Fibroblast of lung (primary cell): ENCODE measurements at places on chromosomes 3 and 15. TPM values are rescaled to one million over a fixed set of nuclear protein-coding genes. Genes with fewer than 3 reads are reported as not detected.

LTK gene
- under 0.01 and 0.99 TPM in 2 replicates for total RNA-seq

GRCh38 chr15:31843426-31844055, 186.8 kb upstream of the CHRNA7 start:
- no peaks in the 10 kb centered on the region for H3K36me3 ChIP-seq
- no peak for DNase-seq
- H3K27ac ChIP-seq: no peak overlapping the region
- no peak overlapping the region for H3K4me3 ChIP-seq

EIF4E3 gene
- total RNA-seq: 1.8 and 2.6 TPM in 2 replicates

- H3K27me3 ChIP-seq: no peaks in the 10 kb centered on the region
- no peaks in the 10 kb centered on the region for H3K36me3 ChIP-seq
- no peak overlapping the region for H3K27ac ChIP-seq
- H3K4me1 ChIP-seq: peaks cover 3% of the 10 kb centered on the region
- DNase-seq: no peak
- no peak overlapping the region for H3K4me3 ChIP-seq
These were observed 126.1 kb downstream of the AQP9 start for GRCh38 chr15:58264053-58264971.

DNA sequence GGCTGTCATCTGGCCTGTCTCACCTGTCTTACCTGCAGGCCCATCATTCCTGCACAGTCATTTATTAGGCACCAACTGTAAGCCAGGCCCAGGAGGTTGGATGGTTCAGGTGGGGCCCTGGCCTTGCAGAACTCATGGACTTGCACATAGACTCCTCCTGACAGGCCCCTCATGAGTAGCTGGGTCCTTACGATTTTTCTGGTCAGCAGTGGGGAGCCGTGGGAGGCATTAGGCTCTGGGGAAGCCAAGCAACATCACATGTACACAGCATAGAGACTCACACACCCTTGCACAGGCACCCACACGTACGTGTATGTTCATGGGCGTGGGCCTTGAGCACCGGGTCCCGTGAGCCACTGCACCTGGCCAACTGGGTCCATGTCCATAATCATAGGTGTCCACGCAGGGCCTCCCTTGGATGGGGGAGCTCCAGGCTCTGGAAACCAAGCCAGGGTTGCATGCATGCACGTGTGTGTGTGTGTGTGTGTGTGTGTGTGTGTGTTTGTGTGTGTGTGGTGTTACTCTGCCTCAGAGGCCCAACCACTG, 20.3 kb downstream of the CISH start:
- H3K27ac ChIP-seq: no peak overlapping the region
- H3K36me3 ChIP-seq: no peaks in the 10 kb centered on the region
- no peaks in the 10 kb centered on the region for H3K4me1 ChIP-seq
- no peaks in the 10 kb centered on the region for H3K27me3 ChIP-seq

GRCh38 chr3:63687278-63688225, 35.1 kb downstream of the SNTN start:
- H3K4me3 ChIP-seq: no peak overlapping the region
- no peaks in the 10 kb centered on the region for H3K27me3 ChIP-seq
- DNase-seq: peak; percentile 19

DNA sequence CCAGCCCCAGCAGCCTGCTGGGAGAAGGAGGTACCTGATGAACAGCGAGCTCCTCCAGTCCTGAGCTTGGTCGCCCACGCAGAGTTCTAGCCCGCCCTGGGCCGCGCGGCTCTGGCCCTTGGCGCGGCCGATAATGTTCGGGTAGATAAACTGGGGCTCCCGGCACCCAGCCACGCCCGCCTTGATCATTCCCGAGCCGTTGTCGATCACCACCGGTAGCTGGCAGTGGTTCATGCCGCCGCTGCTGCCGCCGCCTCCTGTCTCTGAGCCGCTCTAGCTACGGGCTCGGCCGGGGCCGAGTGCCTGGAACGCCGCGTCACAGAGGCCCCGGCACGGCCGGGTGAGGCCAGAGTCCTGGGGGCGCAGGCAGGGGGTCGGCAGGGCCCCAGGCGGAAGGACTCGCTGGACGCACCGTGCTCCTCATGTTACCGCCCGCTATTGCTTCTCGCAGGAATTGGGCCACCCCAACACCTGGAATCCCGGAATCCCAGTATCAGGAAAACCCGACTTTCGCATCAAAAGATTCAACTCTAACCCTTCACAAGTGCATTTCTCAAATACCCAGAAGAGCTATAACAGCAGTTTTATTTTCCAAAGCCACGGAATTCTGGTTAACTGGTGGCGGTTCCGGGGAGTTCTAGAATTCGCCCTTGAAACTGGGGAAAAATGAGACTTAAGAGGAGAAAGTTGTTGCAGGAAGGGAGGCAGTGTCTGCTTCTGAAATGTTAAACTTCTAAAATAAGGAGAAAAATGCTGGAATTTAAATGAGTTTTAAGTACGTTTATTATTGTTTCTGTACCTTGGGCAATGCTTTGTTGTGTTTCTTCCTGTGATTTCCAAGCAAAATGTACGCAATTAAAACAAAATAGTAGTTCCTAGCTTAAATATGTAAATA, at the start of gene ACTRT3:
TSS of gene ACTRT3 (minus strand) at position 275 of the 895 bp plus-strand sequence. CDS start at position 234, 41 bp downstream.
- H3K27me3 ChIP-seq: no peaks in the 10 kb centered on the region
- H3K36me3 ChIP-seq: no peaks in the 10 kb centered on the region
- peak within 1 kb of the TSS; percentile 56 for H3K27ac ChIP-seq
- H3K4me1 ChIP-seq: peaks cover 5% of the 10 kb centered on the region

DNA sequence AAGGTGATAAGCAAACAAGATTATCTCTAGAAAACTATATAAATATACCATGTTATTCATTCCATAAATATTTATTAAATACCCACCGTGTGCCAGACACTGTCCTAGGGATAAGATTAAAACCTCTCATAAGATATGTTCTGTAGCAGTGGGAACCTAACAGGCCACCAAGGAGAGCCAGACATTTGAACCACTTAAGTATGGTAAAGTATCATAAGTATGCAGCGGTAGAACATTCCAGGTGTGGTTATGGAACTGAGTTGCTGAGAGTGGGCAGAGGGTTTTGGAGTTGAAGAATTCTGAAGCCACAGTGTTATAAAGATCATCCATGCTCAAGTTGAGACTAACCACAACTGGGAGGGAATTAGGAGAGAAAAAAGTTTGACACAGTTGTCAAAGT, 14.7 kb downstream of the FILIP1L start:
- DNase-seq: peak; percentile 91
- no peaks in the 10 kb centered on the region for H3K27me3 ChIP-seq
- peaks cover 5% of the 10 kb centered on the region for H3K4me1 ChIP-seq

CCR3 gene
- total RNA-seq: 0.17 and 0.26 TPM in 2 replicates

TMEM40 gene
- under 0.01 TPM in 1 of 2 replicates, not detected in the other for total RNA-seq

DNA sequence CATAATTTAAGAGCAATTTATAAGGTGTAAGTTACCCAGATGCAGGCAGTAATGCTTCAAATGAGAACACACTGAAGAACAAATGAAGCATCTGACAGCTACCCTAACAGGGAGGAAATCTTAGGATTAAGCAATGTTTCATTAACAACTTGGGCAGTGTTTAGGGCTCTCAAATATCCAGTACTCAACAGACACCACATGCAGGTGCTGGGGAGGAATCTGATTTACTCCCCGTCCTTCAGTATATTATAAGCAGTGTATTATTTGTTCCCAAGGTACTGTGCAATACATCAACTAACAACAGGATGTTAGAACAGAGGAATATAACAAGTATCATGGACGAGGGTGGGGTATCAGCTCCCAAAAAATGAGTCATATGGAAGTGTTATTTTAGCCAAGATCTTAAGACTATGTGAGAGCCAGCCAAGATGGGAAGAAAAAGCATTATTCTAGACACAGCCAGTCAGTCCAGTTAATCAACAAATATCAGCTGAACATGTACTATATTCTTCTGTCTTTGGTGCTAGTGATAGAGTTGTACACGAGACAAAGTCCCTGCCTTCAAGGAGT, 20.4 kb downstream of the BTBD1 start:
- peaks cover 2% of the 10 kb centered on the region for H3K36me3 ChIP-seq
- peak; percentile 78 for DNase-seq
- H3K4me3 ChIP-seq: no peak overlapping the region
- H3K4me1 ChIP-seq: peaks cover 3% of the 10 kb centered on the region
- no peak overlapping the region for H3K27ac ChIP-seq

DNA sequence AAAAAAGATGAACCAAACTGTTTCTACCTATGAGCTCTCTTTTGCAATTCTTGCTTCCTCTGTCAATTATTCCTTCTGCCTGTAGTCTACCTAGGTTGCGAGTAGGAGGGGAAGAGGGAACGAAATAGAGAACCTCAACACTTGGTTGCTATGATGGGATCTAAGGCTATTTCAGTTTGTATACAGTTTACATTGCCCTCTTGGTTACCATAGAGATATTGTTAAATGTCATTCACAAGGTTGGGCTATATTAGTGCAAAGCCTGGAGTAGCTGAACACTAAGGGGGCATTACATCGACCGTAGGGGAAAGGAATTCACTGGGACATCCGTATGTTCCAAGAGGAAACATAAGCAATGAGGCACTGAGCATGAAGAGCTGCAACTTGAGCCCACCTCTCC, 276.9 kb downstream of the GBE1 start:
- no peak overlapping the region for H3K27ac ChIP-seq
- H3K27me3 ChIP-seq: no peaks in the 10 kb centered on the region
- no peak overlapping the region for H3K4me3 ChIP-seq
- no peaks in the 10 kb centered on the region for H3K36me3 ChIP-seq

ENTPD3 gene
- total RNA-seq: under 0.01 TPM in 1 of 2 replicates, not detected in the other

DNA sequence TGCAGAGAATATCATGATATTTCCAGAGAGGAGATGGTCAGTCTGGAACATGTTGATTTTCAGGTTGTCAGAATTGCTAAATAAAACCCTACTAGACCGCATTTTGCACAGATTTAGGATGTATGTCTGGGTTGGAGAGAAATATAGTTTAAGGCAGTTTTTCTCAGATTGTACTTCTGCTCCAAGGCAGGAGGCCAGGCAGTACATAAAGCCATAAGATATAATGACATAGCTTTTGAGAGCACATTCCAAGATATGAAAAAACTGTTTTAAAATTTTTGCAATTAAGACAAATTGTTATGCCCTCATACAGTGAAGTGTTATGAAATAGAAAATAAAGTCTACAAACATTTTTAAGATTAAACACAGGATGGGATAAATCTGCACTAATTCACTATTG, 301.8 kb upstream of the CBLB start:
- no peaks in the 10 kb centered on the region for H3K27me3 ChIP-seq
- no peaks in the 10 kb centered on the region for H3K4me1 ChIP-seq
- H3K36me3 ChIP-seq: no peaks in the 10 kb centered on the region
- H3K4me3 ChIP-seq: no peak overlapping the region

DNA sequence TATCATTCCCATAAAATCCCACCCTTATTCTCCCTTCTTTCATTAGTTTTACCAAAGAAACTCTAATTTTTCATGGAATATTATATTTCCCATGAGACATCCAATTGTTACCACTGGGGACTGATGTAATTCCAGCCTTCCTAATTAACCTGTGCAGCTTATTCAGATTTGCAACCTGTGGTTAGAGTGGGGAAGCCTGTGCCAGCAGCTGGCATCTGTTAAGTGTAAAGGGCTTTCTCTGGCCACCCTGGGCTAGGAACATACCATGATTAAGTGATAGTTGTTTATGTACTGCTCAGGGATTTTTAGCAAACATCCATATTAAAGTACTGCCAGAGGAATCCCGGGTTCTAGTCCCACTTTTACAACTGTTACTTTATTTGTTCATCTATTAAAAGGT, 78.2 kb downstream of the TPRG1 start:
- no peak overlapping the region for H3K27ac ChIP-seq
- no peaks in the 10 kb centered on the region for H3K4me1 ChIP-seq
- DNase-seq: no peak

MAGI1 gene
- 8.0 and 15.7 TPM in 2 replicates for total RNA-seq

FBXL2 gene
- 8.7 and 16.2 TPM in 2 replicates for total RNA-seq

MTFMT gene
- 17.0 and 17.5 TPM in 2 replicates for total RNA-seq

MASP1 gene
- total RNA-seq: 56.2 and 328 TPM in 2 replicates

DNA sequence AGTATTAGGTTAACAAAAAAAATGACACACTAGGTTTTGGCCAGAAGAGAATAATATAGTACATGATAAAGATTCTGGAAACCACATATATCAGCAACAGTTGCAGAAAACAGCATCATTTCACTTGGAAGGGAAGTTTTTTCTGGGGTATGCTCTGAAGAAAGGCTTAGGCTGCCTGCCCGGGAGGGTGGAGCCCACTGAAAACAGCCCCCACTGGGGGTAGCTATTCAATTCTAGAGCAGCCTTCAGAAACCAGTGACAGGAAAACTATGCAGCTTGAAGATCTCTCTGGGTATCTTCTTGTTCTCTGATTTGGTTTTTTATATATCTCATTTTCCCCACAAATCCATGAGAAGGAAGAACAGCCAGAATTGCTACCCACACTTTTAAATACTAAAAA, 43.2 kb downstream of the ZMAT3 start:
- no peaks in the 10 kb centered on the region for H3K27me3 ChIP-seq
- no peak for DNase-seq
- peaks cover 4% of the 10 kb centered on the region for H3K36me3 ChIP-seq
- H3K4me1 ChIP-seq: peaks cover 5% of the 10 kb centered on the region
- H3K4me3 ChIP-seq: no peak overlapping the region
- no peak overlapping the region for H3K27ac ChIP-seq

PROS1 gene
- total RNA-seq: 33.0 and 48.8 TPM in 2 replicates

TMIE gene
- total RNA-seq: 0.51 and 2.0 TPM in 2 replicates

CAMKV gene
- total RNA-seq: not detected in 2 replicates

GRCh38 chr15:71581398-71581930, 228.9 kb upstream of the NR2E3 start:
- DNase-seq: peak; percentile 16
- no peak overlapping the region for H3K27ac ChIP-seq
- H3K36me3 ChIP-seq: no peaks in the 10 kb centered on the region
- H3K4me1 ChIP-seq: no peaks in the 10 kb centered on the region
- no peaks in the 10 kb centered on the region for H3K27me3 ChIP-seq

DNA sequence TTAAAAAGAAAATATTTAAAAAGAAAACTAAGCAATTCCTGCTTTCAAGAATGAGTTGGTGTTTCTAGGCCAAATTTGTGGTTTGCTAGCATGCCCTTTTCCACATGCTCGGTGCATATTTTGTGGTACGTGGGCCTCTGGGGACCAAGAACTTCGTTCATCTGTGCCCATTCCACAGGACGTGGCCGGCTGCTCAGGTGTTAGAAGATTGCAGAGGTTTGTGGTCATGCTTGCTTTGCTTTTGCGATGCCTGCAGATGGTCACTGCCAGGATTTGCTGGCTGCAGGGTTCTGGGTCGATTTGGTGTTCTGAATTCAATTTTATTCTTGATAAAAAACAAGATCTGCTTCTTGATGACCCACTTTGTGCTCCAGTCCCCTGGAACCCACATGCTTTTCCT, 7.5 kb downstream of the PSTPIP1 start:
- H3K36me3 ChIP-seq: no peaks in the 10 kb centered on the region
- no peak overlapping the region for H3K4me3 ChIP-seq
- no peaks in the 10 kb centered on the region for H3K4me1 ChIP-seq

GRCh38 chr3:110881069-110881468, 190.5 kb upstream of the NECTIN3 start:
- H3K27me3 ChIP-seq: no peaks in the 10 kb centered on the region
- H3K27ac ChIP-seq: no peak overlapping the region
- H3K4me3 ChIP-seq: no peak overlapping the region
- no peaks in the 10 kb centered on the region for H3K36me3 ChIP-seq
